ENCODE measurements at places on chromosomes 2 and 18.

DNA sequence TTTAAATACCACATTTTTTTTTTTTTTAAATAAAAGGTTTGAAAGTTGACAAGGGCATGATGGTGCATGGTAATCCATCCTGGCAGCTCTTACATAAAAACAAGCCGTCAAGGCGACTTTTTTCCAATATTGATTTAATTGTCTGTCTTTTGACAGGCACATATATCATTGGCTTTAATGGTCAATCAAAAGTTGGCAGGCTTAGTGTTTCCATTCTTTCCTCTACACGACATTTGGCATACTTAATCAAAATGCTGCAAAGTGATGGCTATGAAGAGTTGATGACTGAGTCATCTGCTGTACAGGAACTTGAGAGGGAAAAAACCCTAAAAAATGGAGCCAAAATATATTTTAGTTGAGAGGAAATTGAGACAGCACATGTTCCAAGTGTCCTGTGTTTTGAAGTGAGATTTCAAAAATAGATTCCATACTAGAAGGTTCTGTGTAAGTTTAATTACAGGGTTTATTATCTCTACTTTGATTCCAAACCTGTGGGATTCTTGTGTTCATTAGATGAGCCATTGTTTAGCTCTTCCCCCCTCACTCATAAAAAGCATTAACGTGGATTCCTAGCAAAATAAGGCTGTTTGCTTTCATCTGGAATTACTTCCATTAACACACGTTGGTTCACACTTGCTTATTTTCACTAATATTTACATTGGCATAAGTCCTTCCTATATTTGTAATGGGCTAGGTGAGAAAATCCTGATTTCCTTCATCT lies 3.2 kb downstream of the TSHZ1 start:
- no peak for DNase-seq

GRCh38 chr2:236698016-236698627 lies 128.5 kb downstream of the ACKR3 start:
- no peak for DNase-seq

GRCh38 chr2:160694631-160695030 lies 201.0 kb upstream of the RBMS1 start:
- no peak for DNase-seq

DNA sequence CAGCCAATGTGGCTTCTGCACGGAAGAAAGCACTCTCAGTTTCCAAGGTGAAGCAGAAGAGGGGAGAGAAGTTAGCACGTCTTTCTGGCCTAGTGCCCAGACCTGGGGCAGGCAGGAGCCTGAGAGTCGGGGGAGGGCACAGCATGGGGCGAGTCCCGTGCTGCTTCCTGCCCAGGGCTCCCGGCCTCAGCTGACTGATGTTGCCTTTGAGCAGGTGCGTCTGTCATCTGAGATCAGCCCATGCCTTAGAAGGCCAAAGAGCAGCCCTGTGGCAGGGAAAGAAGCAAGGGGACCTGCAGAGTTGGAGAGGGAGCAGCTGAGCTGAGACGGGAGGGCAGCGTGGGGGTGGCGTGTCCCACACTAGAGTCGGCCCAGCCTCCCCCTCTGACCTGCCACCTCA lies 3.3 kb downstream of the KCNIP3 start:
- no peak for DNase-seq

DNA sequence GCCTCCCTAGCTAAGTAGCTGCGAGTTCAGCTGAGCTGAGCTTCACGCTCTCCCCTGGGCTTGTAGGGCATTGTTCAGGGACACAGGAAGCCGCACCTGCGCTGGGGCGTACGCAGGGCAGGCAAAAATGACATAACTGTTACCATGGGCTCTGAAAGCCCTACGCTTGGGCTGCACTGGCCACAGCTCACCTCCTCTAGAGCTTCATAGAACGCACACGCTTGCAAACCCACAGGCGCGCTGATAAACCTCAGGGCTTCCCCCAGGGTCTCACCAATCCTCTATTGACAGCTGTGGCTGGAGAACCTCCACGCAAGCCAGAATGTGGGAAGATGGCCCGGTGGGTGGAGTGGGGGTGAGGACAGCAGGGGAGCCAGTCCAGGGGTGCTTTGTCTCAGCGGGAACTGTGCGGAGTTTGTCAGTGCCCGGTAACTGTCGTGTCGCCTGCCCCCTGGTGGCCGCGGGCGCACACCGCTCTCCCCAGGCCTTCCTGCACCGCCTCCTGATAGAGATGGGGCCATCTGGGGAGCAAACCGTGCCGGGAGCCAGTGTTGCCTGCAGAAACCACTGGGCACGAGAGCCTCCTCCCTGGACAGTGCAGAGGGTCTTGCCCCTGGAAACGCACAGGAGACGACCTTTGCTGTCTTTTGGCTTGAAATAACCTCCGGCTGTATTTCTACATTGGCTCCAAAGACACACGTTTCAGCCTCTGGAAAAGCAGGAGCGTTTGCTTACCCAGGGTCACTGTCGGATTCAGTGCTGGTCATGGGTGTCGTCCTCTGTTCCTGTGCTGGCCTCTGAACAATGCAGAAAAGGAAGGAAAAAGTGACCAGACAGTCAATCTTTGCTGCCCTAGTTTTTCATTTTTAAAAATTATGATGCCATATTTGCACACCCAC lies 17.0 kb upstream of the CIDEA start:
- DNase-seq = peak; percentile 29

DNA sequence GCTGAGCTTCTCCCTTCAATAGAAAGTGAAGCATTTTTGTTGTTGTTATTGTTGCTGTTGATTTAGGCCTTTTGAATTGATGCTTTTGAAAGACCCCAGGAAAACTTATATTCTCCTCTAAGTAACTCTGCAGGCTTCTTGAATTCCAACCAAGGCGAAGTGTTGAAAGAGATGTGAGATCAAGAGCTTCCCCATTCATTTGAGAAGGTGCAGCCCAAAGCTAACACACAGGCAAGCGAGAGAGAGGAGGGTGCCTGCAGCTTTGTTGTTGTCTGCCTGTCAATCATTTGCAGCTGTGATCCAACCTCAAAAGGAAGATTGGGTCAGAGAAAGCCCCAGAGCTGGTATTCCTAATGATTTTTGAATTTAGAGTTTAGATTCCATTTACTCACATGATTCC lies 963.6 kb upstream of the CNTNAP5 start:
- DNase-seq = no peak

- no peak for DNase-seq
Measured at GRCh38 chr2:236667526-236667925, 97.9 kb downstream of the ACKR3 start.

DNA sequence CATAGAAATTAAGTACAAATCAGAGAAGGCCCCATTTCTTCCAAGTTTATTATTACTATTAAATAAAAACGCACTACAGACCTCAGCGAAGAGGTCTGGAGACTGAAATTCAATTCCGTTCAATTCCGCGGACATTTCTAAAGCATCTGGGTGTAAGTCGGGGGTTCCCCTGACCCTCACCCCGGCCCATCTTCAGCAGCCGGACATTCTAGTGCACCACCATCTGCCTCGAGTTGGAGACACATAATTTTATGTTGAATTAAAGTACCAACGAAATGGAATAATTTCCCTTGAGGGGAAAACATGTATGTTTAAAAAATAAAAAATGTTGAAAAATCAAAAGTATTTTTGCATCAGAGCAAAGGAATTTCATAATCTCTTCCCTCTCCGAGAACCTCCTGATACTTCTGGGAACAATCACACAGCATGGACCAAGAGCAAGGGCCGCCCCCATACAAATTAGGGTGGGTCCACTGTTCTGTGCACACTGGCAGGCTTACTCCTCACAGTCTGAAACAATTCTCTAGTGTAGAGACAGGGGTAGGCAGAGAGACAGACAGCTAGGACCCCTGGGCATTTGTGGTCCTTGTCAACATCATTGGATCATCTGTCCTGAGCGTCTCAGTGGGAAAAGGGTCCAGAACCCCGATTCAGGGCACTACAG lies 29.3 kb downstream of the MBP start:
- no peak for DNase-seq

- no peak for DNase-seq
Measured at GRCh38 chr18:44580159-44580558, 100.5 kb upstream of the SETBP1 start.

DNA sequence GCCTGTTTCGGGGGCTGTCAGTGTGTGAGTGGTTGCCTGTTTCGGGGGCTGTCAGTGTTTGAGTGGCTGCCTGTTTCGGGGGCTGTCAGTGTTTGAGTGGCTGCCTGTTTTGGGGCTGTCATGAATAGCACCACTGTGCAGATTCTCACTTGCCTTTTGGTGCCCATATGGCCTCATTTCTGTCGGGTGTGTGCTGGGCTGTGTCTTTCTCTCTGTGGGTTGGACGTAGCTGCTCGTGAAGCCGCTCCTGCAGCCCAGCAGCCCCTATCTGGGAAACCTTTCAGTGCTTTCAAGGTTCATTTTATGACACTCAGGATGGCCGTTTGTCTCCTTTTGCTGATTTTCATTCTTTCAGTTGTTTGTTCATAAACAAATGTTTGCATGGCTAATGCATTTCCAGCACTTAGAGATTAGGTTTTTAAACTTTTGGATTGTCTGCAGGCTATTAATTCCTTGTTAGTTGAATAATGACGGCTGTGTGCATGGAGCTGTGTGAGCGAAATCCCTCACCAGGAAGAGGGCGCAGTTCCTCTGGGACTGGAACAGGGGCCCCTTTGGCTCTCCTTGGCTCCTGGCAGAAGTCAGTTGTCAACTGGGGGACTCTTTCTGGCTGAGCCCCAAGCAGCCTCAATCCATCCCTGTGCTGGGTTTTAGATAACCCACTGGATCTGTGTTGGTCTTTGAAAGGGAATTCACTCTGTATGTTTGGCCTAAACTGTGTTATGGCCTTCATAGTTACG lies 10.8 kb downstream of the AGAP1 start:
- DNase-seq = no peak

GRCh38 chr2:197266477-197266876 lies 44.1 kb downstream of the ANKRD44 start:
- no peak for DNase-seq

- DNase-seq = no peak
Measured at GRCh38 chr2:108940156-108940555, 48.9 kb downstream of the EDAR start.

DNA sequence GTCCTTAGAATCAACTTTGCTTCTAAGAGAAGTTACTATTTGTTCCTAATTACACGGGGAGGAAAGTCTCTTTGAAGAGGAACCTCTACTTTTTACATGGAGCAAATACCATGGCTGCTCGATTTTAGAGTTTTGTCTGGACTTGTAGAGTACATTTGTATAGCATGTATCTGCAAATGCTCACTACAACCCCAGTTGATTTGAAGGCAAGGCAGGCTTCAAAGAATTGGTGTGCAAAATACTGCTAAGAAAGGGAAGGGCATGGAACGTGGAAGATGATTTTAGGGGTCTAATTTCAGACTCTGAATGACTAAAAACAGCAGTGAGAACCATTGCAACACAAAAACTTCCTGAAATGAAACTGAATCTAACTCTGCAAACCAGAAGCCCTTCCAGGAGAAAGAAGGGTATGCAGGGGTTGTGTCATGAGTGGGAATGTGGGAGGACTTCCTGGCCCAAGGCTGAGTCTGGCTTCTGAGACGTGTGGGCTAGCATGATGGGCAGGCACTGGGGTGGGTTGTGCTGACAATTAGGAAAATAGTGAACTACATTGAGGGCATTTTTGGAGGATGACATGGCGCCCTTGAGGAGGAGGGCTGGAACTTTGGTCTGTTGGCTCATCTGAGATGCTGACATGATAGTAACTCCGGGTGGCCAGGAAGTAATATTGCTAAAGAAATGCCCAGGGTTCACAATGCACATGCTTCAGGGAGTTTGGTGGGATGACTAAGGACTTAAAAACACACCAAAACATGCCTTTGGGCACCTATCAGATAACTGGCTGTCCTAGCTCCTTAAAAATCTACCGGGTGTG lies 18.9 kb upstream of the IL1R2 start:
- no peak for DNase-seq

- no peak for DNase-seq
Measured at GRCh38 chr2:240894836-240895558, 959 bp downstream of the MAB21L4 start.

DNA sequence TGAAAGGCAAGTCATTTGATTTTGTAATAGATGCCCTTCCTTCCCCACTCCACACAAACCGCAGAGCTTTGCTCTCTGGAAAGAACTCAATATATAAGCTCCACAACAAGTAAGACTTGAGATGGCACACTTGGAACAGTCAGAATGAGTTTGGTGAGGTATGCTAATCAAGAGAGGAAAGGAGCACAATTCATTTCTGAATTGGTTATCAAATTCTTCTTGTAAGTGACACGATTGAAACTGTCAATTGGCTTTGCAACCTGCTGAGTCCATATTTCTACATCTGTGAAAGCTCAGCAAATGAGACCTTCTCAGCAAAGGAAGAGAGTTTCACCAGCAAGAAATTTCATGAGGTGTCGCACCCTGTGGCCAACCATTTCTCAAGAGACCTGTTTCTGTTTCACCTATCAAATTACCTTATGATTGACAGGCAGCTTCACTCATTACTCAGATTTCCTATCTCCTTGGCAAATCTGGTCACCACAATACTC lies 19.1 kb downstream of the CTLA4 start:
- no peak for DNase-seq

GRCh38 chr18:31439807-31440325 lies 7.7 kb upstream of the DSG3 start:
- no peak for DNase-seq

GRCh38 chr2:127599211-127599610 lies 46.7 kb upstream of the GPR17 start:
- no peak for DNase-seq

- no peak for DNase-seq
Measured at GRCh38 chr2:33134791-33135560, 188.2 kb downstream of the LTBP1 start.

DNA sequence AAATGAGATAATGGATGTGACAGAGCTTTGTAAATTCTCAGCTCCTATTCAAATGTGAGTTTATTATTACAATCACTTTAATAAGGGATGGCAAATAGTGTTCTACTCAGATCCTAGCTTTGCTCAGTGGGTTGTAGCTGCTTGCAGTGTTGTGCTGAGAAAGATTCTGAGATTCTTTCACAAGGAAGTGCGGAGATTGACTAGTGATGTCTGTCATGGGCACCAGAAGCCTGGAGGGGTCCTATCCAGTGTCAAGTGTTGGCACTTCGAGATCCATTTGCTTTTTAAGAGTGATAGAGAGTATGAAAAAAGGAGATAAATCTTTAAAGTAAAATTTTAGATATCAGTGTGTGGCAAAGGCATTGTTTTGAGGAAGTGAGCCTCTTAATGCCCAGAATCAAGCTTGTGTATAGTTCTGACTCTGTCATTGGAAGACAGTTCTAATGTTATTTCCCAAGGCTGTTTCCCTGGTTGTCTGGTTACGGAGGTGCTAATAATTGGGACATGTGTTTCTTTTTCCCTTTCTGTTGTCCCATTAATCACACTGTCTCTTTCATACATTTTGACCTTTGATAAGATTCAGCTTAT lies 181.7 kb upstream of the SPRED2 start:
- DNase-seq = no peak

DNA sequence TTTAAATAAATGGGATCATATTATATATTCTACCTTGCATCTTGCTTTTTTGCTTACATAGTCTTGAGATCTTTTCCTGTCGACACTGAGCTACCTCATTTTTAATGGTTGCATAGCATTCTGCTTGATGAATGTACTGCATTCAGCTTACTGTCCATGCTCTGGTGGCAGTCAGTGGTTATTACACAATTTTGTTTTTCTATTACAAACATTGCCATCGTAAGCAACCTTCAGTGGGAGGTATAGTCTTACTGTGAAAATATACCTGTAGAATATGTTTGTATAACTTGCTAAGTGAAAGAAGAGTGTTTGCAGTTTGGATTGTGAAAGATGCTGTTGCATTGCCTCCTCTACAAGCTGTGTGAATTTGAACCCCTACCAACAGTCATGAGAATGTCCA lies 43.4 kb downstream of the UBXN4 start:
- no peak for DNase-seq

Measured in stimulated activated CD8-positive, alpha-beta memory T cell treated with anti-CD3 and anti-CD28 coated beads, Interleukin-4, amount 100 ng/mL, for 1 hour (primary cell).